IMR-90 (cell line): ENCODE measurements at places on chromosomes 6 and 20. TPM values are rescaled to one million over a fixed set of nuclear protein-coding genes. Genes with fewer than 3 reads are reported as not detected.

Gene ARFGEF2
- 39.1 and 40.5 TPM in 2 replicates for total RNA-seq

DNA sequence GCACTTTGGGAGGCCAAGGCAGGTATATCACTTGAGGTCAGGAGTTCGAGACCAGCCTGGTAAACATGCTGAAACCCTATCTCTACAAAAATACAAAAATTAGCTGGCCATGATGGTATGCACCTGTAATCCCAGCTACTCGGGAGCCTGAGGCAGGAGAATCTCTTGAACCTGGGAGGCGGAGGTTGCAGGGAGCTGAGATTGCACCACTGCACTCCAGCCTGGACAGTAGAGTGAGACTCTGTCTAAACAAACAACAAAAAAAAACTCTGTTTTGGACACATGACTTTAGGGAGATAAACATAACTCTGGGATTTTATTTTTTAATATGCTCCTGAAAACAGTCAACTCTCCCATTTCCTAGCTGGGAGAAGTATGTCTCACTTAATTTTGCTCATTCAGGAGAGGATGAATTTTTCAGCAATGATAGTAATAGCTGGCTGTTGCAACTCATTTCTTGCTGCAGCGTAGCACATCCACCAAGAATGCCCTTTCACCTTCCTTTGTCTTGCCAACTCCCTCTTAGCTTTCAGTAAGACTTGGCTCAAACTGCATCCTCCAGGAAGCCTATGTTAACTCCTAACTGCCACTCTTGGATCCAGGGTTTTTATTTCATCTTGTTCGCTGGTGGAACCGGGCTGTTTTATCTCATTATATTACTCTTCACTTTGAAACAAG, 24.3 kb downstream of the TOP1 start:
- H3K27ac ChIP-seq = peak overlapping the region; percentile 27; the same call in 1 of the 2 replicates
- no peaks in the 10 kb centered on the region for H3K27me3 ChIP-seq
- no peak overlapping the region for H3K4me3 ChIP-seq
- no peaks in the 10 kb centered on the region; the same call in 1 of the 2 replicates for H3K36me3 ChIP-seq

Gene GJA1
- total RNA-seq = 314 and 323 TPM in 2 replicates

Gene TRIM10
- not detected in 2 replicates for total RNA-seq

- no peaks in the 10 kb centered on the region; the same call in 1 of the 2 replicates for H3K4me1 ChIP-seq
- no peaks in the 10 kb centered on the region for H3K27me3 ChIP-seq
- H3K36me3 ChIP-seq = no peaks in the 10 kb centered on the region
- H3K27ac ChIP-seq = no peak overlapping the region
- H3K4me3 ChIP-seq = no peak overlapping the region
Measured at GRCh38 chr20:53839423-53840176, 230.8 kb downstream of the BCAS1 start.

Gene HAO1
- total RNA-seq = not detected in 2 replicates

Gene REM1
- not detected in 2 replicates for total RNA-seq

Gene PKHD1
- total RNA-seq = not detected in 2 replicates

DNA sequence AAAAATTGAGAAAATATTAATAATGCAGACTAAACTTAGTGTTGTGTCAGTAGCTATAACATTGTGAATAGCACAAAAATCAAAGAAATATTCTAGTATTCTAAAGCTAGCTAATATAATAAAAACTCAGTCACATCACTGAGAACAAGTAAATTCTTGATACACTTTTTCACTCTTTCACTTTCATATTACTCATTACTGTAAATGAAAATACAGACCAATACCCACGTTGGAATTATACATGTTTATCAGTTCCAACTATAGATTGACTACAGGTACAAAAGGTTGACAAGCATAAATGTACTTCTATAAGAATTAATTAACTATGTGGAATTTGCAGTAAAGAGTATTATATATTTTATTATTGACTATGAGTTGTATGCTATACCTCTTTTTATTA, 1043.4 kb upstream of the FLRT3 start:
- H3K27ac ChIP-seq = no peak overlapping the region
- DNase-seq = no peak
- H3K36me3 ChIP-seq = no peaks in the 10 kb centered on the region
- no peaks in the 10 kb centered on the region for H3K27me3 ChIP-seq
- H3K4me1 ChIP-seq = no peaks in the 10 kb centered on the region
- no peak overlapping the region for H3K4me3 ChIP-seq

Gene PRSS35
- 5.2 and 6.7 TPM in 2 replicates for total RNA-seq
